ENCODE measurements at places on chromosomes 2 and 18.

GRCh38 chr2:120428748-120429147 lies 82.8 kb downstream of the INHBB start:
- no peak for DNase-seq

- no peak for DNase-seq
Measured at GRCh38 chr2:240254337-240255164, 114.1 kb upstream of the OTOS start.

DNA sequence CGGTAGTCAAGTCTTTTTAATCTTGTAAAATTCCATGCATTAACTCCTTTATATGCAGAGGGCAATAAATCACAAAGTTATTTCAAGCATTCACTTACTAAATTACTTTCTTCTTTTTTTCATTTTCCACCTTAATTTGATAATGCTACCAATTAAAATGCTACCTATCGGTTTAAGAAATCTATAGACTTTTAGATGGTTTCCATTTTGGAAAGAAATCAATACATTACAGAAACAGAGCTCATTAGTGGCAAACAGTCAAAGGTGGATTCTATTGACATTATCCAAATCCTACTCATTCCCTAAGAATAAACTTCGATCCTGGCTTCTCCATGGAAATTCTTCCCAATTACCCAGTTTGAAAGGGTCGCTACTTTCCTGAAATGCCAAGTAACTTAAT lies 176.5 kb downstream of the MREG start:
- DNase-seq: no peak

DNA sequence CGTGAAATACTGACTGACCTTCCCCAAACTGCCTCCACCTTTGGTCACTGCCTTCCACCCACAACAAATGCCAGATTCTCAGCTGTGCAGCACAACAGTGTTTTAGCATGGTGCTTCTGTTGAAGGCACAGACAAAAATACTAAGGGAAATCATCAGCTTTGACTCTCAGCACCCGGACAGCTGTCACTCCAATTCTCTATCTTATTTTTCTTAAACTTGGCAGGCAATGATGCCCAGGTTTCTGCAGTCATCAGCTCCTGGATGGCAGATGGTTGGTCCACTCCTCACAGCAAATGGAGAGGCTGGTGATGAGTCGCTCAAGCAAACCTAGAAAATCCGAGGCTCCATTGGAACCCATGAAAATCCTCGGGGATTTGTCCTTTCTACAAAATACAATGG lies 2.9 kb upstream of the FAM124B start:
- DNase-seq: no peak

- DNase-seq: no peak
Measured at GRCh38 chr2:85697096-85697495, 2.9 kb downstream of the GNLY start.

Measured in HCT116 (cell line).